ENCODE measurements at places on chromosomes 1 and 21.
A peak's percentile ranks its signal among the peaks of the same experiment; 100 is the strongest.

DNA sequence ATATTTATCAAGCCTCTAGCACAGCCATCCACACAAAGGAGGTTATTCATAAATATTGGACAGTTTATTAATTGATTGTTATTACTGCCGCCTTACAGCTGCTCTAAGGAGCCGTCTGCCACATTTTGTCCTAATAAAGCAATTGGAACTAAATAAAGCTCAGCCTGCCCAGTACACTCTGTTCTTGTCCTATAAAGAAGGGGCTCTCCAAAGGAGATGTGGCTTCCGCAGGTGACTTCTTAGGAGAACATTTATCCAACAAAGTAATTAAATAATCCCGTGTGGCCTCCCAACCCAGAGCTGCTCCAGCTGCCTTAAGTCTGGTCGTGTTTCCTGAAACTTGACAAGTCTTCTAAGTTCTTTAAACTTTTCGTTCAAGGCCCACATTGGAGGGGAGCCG, 497.7 kb downstream of the NPHP4 start:
- no peak for DNase-seq

DNA sequence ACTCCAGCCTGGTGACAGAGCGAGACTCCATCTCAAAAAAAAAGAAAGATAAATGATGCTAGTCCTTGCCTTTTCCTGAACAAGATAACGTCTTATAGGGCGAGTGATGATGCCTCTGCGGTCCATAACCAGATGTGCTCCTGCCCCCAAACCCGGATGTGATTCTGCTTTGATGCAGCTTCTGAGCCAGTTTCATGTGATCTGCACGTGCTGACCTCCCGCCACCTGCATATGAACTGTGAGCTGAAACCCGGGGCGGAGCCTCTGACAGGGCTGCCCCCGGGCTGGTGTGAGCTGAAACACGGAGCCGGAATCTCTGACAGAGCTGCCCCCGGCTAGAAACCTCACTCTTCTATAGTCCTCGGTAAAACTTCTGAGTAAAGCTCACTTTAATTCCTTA, 1.3 kb downstream of the KRTAP12-4 start:
- no peak for DNase-seq

- no peak for DNase-seq
Measured at GRCh38 chr1:159594625-159595405, 7.2 kb downstream of the APCS start.

DNA sequence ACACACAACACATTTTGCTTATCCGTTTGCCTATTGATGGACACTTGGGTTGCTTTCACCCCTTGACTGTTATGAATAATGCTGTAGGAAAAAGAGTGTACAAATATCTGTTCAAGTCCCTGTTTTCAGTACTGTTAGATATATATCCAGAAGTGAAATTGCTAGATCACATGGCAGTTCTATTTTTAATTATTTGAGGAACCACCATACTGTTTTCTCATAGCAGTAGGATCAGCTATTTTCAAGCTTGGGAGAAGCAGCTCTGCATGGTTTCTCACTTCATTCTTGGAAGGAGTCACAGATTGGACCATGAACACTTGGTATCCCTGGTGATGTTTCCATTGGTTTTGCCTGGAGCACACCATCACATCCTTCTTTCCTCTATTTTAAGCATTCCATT, 114.4 kb upstream of the ZP4 start:
- no peak for DNase-seq

DNA sequence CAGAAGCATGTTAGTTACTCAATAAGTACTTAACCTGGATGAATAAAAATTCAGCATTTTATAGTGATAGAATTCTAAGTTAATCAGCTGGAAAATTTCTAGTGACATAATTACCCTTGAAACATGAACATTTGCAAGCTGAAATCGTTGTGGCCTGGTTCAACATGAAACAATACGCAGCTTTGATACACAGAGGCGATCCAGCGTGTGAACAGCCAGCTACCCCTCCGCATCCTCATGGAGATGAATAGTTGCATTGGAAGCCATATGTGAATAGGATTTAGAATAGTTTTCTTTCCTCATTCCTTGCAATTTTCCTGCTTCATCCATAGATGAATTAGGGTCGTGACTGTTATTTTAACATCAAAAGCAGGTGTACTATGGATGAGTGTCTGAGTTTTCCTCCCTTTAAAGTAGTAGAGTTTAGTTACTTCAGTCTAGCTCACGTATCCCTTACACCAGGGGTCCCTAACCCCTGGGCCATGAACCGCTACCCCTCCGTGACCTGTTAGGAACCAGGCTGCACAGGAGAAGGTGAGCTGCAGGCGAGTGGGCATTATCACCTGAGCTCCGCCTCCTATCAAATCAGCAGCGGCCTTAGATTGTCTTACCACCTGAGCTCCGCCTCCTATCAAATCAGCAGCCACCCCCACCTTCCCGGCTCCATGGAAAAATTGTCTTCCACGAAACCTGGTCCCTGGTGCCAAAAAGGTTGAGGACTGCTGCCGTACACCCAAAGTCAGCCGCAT, 6.2 kb upstream of the TARBP1 start:
- DNase-seq, result no peak

- no peak for DNase-seq
Measured at GRCh38 chr1:14873677-14874076, 275.2 kb downstream of the KAZN start.

- no peak for DNase-seq
Measured at GRCh38 chr1:184555665-184556641, 169.1 kb downstream of the C1orf21 start.

DNA sequence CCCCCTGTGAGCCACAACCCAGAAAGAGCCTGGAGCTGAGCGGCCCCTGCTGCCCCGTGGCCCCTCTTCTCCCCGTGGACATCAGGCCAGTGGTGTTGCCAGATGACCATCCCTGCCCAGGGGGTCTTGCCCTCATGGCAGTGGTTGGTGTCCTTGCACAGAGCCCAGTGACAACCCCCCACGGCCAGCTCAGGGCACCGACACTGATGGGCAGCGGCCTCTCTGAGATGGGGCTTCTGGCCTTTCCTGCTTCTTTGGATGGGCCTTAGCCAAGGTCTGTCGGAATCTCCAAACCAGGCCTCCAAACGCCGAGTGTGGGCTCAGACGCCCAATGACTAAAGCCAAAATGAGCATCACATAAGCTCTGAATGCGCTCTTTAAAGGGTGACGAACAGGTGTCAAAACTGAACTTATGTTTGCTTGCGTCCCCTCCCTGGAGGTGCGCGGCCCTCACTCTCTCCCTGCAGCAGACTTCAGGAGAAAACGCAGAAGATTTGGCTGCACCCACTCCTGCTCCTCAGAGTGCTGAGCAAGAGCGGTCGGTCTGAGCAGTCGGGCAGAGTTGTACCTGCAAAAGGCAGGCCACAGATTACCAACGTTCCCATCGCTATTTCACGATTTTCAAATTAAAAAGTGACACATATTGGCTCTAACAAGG, 41.9 kb downstream of the UBE2G2 start:
- no peak for DNase-seq

DNA sequence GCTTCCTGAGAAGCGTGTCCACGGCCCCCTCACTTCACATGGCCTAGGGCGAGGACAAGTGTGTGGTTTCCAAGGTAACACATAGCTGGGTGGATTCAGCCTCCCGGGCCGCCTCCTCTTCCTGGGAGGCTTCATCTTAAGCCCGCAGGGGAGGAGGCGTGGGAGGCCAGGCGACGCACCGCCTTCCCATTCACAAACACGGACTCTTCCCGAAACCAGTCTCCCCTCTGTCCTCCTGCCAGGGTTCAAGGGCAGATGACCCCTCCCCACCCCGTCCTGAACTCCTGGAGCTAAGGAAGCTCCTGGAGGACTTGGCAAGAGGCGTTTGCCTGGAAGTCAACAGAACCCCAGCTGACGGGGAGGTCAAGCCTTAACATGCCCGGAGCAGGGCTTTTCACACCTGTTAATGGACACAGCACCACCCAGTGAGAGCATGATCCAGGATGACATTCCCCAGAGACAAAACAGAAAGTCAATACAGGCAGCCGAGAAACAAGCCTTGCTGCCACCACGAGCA, 56.7 kb downstream of the KCNN3 start:
- no peak for DNase-seq

- no peak for DNase-seq
Measured at GRCh38 chr1:204376465-204376864, 16.7 kb upstream of the PLEKHA6 start.

- DNase-seq, result no peak
Measured at GRCh38 chr1:218945050-218945449, 228.6 kb upstream of the LYPLAL1 start.

GRCh38 chr1:159938211-159938852, 7.1 kb downstream of the IGSF9 start:
- DNase-seq, result peak; percentile 57

DNA sequence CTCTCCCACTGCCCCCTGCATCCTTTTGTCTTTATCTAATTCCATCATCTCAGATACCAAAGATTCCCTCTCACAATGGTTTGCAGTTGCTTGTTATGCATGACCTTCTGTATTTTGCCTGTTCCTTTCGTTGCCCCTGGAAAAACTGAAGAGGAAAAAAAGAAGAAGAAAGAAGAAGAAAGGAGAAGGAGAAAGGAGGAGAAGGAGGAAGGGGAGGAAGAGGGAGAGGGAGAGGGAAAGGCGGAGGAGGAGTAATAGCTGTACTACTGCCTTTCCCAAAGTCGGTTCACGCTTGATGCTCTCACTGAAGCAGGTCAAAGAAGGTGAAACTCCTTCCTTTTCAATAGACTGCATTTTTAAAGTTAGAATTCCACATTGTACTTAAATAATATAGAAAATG, 513.8 kb downstream of the PTPRC start:
- DNase-seq, result no peak

GRCh38 chr1:55213151-55213884, 1.8 kb downstream of the USP24 start:
- no peak for DNase-seq

DNA sequence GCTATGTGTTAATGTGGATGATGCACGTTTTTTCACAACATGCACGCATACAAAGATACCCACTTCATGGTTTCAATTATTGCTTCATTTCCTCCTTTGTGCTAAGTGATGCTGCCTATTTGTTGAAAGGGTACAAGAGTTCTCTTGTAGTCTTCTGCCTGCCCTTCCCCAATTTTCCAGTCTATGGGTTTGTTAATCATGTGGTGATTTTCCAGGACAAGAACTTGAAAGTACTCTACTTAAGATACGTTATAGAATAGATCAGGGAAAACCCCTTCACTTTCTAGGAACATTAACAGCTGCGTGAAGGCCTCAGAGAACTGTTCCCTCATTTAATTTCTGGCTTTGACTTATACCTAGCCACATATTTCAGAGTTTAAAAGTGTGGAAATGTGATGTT, 52.1 kb upstream of the SLC44A3 start:
- no peak for DNase-seq

GRCh38 chr1:178580096-178580495, 67.2 kb downstream of the TEX35 start:
- no peak for DNase-seq

DNA sequence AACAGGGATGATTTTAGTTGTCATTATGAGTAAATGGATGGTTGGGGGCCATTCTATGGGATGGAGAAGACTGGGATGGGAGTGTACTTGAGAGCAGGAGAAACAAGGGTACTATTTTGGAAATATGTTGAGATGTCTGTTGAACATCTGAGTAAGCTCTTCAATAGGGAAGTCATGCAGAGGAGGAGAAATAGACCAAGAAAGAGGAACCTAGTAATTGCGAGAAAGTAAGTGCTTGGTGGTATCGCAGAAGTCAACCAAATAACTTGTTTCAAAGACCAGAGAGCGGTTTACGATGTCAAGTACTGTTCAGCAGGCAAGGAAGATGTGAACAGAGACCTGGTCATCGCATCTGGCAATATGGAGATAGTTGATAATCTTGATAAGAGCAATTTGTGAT, 22.4 kb upstream of the CHRM3 start:
- DNase-seq, result no peak

GRCh38 chr1:117698398-117699160, 92.7 kb downstream of the TENT5C start:
- no peak for DNase-seq

GRCh38 chr1:59350521-59350920, 53.6 kb downstream of the FGGY start:
- no peak for DNase-seq

DNA sequence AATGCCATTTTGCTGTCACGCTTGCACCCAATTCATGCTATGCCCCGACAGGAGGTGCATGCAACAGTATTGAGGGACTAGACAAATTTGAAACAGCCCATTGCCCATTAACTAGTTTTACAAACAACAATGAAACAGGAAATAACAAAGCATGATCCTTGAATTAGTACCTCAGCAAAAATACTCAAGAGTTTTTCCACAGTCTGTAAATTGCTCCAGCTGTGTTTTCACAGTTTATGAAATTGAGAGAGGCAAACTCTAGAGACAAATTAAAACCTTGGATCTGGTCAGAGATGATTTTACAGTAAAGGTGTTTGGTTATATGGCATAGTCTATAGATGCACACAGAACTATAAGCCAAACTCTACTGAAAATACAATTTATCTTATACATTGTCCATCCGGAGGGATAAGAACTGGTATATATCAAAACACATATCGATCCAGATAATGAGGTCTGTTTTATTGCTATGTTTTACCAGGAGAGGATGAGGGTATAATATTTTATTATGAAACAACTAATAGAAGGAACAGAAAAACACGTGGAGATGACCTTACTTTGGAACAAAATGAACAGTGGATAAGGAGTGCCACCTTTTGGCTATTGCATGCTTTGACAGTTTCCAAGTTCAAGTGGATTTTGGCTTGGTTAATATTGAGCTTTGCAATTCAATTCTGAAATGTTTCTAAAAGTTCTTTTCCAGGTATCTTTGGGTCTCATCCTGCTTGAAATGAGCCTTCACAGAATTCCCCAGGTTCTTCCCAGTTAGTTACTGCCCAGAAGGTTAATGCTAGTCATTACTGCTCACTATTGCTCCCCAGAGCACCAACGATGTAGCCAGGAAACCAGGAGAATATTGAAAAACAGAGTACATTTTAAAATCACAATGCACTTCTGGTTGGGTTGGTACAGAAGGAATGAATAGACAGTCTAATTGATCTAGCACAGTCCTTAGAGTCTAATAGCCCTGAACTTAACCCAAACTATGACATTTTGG, 45.7 kb downstream of the ZC3H11B start:
- DNase-seq, result peak; percentile 33

GRCh38 chr1:62425041-62425440, 11.8 kb upstream of the USP1 start:
- DNase-seq, result no peak

GRCh38 chr1:51329443-51330325, 678 bp downstream of the TTC39A start:
- DNase-seq, result no peak

Measured in activated CD4-positive, alpha-beta T cell treated with anti-CD3 and anti-CD28 coated beads, Interleukin-10, Interleukin-2, amounts not matched to agents 100 ng/mL and 50 ng/mL, durations not matched to agents 16 hours and 8 hours (primary cell).